ENCODE measurements at places on chromosomes 7 and 10.

- no peak for DNase-seq
Measured at GRCh38 chr7:30897770-30898169, 13.9 kb upstream of the AQP1 start.

- no peak for DNase-seq
Measured at GRCh38 chr10:64316416-64316815, 795.2 kb downstream of the REEP3 start.

DNA sequence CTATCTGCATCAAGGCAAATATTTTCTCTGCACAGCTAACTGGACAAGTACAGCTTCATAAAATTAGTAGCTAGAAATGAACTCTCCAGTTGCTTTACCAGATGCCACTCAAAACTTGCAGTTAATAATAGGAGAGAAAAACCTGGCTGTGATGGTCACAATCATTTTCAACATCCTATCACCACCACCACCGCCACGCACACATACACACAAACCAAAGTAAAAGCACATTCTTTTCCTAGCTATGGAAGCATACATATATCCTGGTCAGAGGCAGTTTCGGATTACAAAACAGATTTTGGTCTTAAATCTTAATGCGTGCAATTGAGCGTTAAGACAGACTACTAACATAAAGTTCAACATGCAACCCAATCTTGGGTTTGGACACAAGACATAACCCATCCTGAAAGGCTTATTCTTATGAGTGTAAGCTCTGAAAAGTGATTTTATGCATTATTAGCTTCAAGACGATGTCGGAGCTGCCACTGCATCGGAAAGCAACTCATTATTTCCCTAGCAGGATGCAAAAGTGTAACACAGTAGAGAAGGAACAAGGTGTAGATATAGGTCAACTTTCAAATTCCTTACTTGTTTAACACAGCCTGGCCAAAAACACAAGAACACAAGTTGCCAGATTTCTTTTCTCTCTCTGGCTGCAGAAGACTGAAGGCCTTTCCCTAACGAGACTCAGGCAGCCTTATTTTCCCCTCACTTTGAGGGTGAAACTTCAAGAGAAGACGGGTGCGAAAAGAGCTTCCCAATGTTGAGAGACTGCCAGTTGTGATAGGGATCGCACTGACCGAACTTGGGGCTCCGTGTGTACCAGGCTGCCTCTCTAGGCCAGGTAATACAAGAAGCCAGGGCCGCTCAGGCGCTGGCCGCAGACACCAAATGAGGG is 1.2 kb downstream of the CACUL1 start:
- no peak for DNase-seq

DNA sequence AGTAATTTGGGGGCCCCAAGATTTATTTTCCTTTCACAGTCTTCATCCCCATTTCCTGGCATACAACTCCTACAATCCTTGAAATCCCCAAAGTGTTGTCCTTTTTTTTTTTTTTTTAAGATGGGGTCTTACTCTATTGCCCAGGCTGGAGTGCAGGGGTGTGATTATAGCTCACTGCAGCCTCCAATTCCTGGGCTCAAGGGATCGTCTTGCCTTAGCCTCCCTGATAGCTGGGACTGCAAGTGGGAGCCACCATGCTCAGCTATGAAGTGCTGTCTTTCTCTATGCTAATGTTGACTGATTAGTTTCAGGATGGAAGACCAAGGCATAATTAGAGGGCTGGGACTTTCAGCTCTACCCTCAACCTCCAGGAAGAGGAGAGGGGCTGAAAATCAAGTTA is 41.9 kb upstream of the KAT6B start:
- no peak for DNase-seq

DNA sequence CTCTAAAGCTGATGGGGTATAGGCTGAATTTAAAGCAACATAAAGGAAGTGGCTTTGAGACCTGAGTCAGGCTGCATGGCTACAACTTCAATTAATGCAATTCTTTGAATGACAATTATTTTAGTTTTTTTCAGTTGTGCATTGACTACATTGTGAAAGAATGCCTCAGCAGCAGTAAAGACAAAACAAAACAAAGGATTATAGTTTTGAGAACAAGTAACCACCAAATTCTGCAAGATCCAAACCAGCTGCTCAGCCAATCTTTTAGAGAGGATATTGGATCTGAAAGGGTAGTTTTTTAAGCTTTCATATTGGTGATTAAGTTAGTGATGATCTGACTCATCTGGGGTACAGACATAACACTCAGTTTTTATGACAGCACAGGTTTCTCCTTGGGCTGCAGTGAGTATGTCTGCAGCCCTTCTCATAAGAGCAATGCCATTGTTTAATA is 40.6 kb upstream of the ABCA13 start:
- no peak for DNase-seq

DNA sequence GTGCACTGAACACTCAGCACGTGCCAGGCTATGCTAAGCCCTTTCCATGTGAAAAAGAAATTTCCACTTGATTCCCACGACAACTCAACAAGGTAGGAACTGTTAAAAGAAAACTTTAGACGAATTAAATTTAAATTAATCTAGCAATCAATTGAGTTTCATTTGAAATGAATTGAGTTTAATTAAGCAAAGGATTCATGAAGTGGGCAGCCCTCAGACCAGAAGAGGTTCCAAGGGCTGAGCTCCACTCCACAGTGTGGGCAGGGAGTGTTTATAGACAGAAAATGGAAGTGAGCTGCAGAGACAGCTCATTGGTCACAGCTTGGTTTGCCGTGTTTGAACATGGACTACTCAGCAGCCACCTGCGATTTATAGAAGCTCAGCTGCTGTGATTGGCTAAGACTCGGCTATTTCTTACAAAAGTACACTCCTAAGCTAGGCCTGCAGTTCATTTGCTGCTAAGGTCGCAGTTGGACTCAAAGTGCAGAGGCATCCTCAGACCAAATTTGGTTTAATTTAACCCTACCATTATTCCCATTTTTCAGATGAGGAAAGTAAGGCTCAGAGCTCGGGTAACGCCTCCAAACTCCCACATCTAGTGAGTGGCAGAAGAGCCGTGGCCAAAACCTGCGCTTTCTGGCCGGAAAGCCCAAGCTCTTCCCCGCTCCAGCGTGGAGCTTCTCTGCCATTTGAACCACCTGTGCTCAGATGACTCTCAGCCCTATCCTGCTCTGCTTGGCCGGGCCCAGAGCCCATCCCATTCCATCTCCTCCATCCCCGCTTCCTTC is 24.9 kb downstream of the CALML3 start:
- DNase-seq, result no peak

DNA sequence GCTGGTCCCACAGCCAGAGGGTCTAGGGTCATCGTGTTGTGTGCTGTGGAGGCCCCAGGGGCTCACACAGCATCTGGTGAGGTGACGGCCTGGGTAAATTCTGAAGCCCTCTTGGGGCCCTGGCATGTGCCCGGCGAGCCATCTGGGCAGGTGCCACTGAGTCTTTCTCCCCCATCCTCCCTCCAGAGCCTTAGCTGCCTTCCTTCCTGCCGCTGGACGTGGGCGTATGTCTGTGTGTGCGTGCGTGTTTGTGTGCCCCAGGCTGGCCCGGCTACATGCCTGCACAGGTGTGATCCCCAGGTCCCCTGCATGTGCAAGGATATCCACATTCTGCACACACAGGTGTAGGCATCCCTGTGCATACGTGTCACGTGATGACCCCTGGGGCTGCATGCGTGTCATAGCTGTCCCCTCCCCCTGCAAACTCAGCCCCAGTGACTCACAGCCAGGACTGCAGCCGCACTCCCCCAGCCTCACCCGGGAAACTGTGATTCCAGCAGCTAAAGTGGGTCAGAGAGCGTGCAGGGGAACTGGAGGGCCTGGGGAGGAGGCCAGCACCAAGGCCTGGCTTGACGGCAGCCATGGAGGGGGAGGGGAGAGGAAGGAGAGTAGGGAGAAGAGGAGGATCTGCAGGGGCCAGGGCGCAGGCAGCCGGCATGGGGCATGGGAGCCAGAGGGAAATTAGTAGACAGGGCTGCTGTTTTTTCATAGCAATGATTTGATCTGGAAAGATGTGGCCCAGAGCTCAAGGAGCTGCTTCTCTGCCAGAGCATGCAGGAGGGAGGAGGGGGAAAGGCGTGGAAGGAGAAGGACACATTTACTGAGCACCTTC is 46.4 kb downstream of the ELFN1 start:
- DNase-seq, result no peak

GRCh38 chr10:91711885-91712680 is 79.2 kb upstream of the PPP1R3C start:
- no peak for DNase-seq

DNA sequence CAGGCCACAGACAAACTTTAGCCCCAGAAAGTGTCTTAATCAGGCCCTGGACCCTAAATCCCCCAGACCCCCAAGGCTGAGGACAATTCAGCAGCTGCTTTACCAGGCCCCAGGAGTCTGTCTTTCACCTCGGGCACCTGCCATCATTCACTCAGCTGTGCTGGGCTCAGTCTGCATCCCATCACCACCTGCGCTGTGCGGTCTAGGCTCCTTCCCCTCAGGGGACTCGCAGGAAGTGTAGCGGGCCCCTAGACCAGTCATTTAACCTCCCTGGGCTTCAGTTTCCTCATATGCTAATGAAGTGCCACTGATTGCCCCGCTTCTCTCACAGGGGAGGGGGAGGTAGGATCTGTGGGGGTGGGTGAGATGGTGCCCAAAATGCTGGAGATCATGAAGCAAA is 76.4 kb upstream of the ZMIZ1 start:
- no peak for DNase-seq

- DNase-seq, result no peak
Measured at GRCh38 chr7:116776610-116777289, 85.6 kb upstream of the CAPZA2 start.

DNA sequence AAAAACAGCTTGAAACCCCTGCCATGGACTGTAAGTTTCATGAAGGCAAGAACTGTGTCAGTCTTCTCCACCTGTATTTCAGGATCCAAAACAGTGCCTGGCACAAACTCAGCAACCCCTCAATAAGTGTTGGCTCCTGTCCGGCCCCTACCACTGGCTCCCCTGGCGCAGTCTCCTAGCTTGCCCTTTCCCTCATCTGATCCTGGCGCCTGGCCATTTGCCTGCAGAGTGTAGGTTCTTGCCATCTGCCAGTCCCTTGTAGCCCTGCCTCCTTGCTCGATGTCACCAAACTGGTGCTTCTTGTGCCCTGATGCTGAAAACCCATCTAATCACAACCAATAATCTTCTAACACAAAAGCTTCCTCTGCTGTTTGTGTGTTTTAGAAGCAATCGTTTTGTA is 60.4 kb downstream of the LGI1 start:
- no peak for DNase-seq

- DNase-seq, result no peak
Measured at GRCh38 chr10:6027929-6028328, 34.2 kb downstream of the IL2RA start.

DNA sequence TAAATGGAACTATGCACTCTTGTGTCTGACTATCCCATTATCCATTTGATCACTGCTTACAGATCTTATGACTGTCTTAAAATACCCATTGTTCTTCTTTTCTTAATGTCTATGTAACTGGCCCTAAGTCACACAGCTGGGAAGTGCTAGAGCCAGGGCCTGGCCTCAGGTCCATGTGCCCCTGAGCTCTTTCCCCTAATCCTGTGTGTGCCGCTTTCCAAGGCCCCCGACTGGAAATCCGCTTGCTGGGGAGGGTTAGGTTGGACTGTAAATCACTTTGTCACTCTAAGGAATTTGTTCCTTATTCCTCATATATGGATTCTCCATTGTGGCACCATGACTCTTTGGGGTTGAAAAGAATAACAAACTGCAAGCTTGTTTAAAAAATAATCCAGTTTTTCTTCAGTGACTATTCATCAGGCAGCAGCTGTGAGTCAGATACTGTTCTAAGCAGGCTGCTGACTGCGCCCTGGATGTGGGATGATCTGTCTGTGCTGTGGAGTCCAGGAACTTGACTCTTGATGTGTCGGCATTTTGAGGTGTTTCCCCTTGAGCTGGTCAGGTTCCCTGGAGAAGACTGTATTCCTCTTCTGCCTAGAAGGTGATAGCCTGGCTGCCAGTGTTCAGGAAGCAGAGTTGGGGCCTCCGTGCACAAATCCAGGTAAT is 236.3 kb downstream of the SDK1 start:
- DNase-seq, result no peak

- DNase-seq, result no peak
Measured at GRCh38 chr10:14523286-14523685, 192.6 kb upstream of the FRMD4A start.

DNA sequence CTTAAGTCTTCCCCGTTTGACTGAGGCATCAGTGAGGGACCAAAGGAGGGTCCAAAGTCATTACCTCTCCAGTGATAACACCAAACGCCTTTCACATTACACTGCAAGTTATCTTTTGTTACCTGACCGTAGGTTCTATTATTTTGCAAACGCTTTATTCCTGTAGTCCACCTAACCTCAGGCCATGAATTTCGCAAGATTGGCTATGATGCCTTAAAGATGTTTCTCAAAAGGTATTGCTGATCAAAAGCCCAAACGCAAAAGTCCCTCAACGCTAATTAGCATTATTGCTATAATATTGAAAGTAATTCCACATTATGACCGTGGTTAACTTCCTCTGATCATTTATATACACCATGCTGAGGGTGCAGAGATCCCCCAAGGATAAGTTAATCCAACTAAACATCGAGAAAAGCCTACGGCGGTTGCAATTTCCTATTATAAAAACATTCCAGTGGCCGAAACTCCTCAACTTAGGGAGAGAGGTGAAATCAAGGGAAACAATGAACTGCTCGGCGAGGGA is 649 bp downstream of the DNA2 start:
- no peak for DNase-seq

- no peak for DNase-seq
Measured at GRCh38 chr7:121451367-121452094, 55.4 kb upstream of the FAM3C start.

DNA sequence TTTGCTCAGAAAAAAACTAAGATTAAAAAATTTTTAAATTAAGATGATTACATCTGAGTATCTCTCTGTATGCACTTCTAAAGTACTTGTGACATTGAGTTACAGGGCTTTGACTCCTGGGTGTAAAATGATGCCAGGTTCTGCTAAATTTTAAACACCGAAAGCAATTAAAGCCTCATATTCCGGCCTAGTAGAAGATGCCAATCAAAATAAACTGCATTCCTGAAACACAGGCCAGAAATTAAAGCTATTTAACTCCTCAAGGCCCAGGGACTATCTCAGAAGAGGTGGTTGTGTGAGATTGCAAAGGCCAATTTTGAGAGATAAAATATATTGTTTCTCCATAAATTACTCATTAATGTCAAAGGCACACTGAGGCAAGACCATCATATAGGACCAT is 388.3 kb downstream of the KIF20B start:
- no peak for DNase-seq

GRCh38 chr7:158707610-158708009 is 3.0 kb upstream of the NCAPG2 start:
- DNase-seq, result no peak

GRCh38 chr10:89633484-89633883 is 11.6 kb downstream of the PANK1 start:
- DNase-seq, result no peak
